ENCODE measurements at places on chromosomes 6 and 20.

- DNase-seq = no peak
Observed at GRCh38 chr6:36272234-36272633, 2.4 kb downstream of the PNPLA1 start.

GRCh38 chr6:13573669-13574110 lies 711 bp upstream of the SIRT5 start:
- DNase-seq = no peak

DNA sequence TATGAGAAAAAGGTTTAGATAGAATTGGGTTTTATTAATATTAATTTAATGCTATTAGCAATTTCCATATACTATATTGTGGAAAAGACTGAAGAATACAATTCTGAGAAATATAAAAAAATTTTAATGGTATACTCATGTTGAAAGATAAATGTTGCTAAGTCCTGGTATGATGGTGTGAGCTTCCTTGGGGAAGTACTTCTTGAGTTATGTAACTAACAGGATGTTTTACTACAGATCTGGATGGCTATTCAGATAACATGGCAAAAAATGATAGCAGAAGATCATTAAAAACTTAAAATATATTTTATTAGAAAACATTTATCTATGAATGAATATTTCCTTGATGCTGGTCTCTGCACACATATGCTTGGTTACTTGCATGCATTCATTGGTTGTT lies 23.5 kb upstream of the CALHM6 start:
- DNase-seq = no peak

- DNase-seq = no peak
Observed at GRCh38 chr20:14866841-14867514, 529.6 kb upstream of the FLRT3 start.

DNA sequence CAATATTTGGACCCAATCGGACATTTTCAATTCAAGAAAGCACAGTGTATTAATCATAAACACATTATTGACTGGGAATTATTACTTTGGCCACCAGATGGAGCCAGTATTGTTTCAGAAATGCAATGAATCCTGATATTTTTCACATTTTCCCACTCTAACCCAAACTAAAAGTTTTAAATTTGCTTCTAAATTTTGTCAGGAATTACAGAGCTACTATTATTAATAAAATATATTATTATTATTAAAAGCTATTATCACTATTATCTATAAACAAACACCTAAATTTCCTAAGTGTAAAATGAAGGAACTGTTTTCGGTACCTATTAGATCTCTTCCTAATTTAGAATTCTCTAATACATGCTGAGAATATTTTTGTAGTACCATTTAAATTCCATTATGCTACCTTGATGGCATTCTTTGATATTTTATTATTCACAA lies 245.3 kb downstream of the OGFRL1 start:
- no peak for DNase-seq

DNA sequence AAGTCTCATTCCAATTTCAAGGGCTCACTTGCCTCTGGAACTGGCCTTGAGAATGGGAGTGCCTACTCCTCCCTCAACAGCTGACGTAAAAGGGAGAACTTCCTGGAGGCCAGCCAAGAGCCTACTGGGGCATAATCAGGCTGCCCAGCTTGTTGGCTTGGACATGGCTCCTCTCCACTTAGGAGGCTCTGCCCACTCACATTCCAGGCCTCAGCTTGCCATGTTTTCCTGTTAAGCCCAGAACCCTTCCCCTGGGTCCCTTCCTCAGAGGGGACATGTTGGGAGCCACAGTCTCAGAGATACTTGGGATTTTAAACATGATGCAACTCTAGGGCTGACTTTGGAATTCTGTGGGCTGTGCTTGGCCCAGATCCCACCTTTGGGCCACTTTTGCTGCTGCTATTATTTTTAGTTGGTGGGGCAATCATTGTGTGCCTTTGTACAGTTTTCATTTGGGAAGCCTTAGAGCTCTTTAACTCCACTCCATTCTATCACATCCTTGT lies 31.5 kb upstream of the ADTRP start:
- no peak for DNase-seq

DNA sequence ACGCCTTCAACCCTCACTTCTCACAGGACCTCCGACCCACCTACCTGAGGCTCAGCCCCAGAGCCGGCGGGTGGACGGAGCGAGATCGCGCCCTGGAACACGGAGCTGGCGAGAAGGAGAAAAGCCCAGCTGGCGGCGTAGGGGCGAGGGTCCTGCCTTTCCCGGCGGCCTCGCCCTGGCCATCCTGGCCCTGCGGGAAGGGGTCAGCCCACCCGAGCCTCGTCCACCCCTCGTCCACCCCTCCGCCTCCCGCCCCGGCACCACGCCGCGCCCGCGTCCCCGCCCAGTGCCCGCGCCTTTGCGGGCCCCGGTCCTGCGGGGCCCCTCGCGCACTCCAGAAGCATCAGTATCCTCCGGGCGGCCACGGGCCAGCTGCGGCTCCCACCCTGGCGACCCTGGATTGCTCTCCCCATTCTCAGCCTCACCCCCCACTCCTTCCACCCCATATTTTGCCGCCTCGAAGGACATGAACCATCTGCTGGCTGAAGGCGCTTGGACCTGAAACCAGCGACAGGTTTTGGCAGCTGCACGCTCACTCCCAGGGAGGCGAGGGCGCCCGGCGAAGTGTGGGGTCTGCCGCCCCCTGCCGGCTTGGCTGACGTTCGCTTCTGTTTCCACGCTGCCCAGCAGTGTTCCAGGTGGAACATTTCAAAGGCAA lies 65.1 kb downstream of the PLG start:
- no peak for DNase-seq

- DNase-seq = no peak
Observed at GRCh38 chr20:62856931-62857619, 4.5 kb downstream of the TCFL5 start.

DNA sequence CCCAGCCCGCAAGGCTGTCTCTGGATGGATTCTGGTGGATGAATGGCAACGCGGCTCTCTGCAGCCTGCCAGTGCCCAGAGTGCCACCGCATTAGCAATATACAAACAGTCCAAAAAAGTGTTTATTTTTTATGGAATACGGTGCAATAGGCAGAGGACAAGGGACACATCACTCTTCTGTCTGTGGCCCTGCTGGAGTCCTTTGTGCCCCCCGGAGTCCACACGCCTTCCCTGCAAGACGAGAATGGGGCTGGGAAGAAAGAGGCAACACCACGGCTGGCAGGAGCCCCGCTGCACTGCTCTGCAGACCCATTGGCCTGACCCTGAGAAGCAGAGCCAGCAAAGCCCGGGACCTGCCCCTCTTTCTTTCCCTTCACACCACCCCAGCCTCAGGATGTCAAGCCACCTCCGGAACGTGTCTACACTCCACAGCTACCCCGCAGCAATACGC lies 196.3 kb downstream of the SYNDIG1 start:
- DNase-seq = no peak

DNA sequence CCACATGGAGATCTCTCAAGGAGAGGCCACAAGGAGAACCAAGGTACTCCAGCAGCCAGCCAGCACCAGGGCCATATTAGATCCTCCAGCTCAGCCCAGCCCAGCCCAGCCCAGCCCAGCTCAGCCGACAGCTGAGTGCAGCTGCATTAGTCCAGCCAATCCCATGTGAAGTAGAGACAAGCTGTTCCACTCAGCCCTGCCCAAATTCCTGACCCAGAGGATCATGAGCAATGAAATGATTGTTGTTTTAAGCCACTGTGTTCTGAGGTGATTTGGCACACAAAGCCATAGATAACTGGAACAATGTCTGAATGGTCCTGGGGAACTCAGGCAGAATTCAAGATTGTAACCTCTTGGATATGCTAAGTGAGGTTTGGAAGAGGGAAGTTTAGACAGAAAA lies 59.5 kb upstream of the BMP2 start:
- DNase-seq = no peak

DNA sequence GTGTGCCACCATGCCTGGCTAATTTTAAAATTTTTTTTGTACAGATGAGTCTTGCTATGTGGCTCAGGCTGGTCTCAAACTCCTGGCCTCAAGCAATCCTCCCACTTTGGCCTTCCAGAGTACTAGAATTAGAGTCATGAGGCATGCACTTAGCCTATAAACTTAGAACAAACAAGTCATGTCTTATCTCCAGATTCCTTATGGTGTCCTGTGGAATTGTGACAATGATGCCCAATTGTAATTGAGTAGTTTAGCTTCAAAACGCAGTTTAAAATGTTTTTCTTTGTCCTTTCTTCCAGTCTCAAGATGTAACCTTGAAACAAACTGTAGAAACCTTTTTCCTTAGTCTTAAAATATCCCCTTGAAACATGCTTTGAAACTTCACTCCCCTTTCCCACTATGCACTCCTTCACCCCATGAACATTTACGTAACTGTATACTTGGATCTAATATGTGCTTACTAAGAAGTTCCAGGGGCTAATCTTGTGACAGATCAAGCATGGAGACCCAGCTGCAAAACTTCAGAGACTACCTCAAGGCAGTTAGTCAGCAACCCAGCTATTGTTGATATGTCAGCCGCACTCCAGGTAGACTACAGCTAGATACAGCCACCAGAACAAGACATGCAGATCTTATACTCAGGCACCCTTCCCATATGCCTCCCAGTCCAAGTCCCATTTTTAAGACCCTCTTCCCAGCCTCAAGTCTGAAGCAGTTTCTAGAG lies 46.2 kb downstream of the MAN1A1 start:
- DNase-seq = no peak
